ENCODE measurements at places on chromosomes 7 and 10.

- no peak for DNase-seq
These were observed 34.1 kb downstream of the PTPRE start for GRCh38 chr10:127940866-127941640.

GRCh38 chr7:103632972-103633371 is 187.0 kb upstream of the SLC26A5 start:
- DNase-seq = no peak

- no peak for DNase-seq
These were observed 322.3 kb upstream of the NFE2L3 start for GRCh38 chr7:25829663-25830062.

- no peak for DNase-seq
These were observed 18.4 kb upstream of the CALN1 start for GRCh38 chr7:72430531-72430930.

DNA sequence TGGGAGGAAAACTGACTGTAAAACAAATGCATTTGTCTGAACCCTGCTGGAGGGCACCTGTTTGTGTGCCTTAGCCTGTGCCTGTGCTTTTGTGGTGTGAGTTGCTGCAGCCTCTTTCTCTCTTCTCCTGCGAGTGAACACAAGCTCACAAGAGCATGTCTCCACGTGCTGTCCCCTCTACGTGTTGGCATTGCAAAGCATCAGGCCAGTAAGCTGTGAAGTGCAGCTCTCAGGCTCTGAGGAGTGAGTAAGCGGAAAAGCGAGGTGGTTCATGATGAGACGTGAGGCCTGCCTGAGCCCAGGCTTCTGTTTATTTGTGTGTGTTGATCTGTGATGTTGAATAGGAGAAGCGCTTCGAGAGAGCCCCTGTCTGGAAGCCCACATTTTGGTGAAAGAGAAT is 85.6 kb upstream of the PDCD4 start:
- DNase-seq = no peak

- DNase-seq = no peak
These were observed 577.5 kb downstream of the GRID1 start for GRCh38 chr10:85789125-85789524.

DNA sequence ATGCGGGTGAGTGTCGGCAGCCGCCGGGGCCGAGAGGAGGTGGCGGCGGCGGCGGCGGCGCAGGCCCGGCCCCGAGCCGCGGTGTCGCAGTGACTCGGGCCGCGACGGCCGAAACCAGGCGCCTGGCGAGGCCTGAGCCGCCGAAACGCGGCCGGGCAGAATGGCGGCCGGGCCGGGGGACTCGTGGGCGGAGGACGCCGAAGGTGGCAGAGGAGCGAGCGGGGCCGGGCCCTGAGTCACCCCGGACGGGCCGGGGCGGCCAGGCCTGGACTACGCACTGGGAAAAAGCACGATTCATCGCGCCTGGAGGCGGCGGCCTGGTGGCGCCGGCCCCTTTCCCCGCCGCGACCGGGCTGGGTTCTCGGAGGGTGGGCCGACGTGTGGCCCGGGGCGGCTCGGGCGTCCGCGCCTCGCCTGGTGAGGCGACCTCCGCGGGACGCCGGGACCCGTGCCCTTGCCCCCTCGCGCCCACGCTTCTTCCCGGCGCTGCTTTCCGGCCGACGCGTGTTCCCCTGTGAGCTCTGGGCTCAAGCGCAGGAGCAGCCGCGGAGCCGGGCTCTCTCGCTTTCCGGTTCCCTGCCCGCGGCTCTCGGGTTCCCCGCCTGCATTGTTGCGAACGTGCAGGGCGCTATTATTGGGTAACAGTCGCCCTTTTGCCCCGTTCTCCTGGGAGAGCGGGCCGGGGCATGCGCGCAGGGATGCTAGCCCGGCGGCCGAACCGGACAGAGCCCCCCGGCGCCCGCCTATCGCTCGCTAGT is 500 bp downstream of the CUL1 start:
- DNase-seq = no peak

- DNase-seq = no peak
These were observed 67.1 kb downstream of the TMEM130 start for GRCh38 chr7:98802781-98803110.

DNA sequence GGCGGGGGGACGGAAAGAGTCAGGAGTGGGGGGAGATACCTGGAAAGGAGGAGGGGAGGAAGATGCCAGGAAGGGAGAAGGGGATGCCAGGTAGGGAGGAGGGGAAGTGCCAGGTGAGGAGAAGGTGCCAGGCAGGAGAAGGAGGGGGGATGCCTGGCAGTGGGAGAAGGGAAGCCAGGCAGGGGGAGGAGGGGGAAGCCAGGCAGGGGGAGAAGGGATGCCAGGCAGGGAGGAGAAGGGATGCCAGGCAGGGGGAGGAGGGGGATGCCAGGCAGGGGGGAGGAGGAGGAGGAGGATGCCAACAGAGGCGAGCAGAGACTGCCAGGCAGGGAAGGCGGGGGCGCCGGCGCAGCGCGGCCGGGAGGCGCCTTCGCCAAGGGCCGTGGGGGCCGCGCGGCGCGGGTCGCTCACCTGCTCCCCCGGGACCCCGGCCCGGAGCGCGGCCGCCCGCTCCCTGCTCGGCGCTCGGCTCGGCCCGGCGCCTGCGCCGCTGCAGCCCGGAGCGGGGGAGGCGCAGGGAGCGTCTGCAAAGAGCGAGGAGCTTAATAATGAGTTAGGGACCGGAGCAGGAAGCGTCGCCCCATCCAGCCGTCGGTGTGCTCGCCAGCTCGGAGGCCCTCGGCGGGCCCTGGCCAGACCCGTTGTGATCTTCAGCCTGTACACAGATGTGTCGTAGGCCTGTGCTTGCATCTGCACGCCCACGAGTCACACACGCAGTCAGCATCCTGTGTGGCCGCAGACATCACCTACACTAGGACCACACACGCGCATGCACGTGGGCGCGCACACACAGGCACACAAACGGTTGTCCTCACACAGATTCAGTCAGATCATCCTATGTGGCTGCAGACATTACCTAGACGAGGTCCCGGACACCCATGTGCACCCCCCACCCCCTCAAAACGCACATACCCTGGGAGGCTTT is 28.4 kb upstream of the SMARCD3 start:
- DNase-seq = no peak

DNA sequence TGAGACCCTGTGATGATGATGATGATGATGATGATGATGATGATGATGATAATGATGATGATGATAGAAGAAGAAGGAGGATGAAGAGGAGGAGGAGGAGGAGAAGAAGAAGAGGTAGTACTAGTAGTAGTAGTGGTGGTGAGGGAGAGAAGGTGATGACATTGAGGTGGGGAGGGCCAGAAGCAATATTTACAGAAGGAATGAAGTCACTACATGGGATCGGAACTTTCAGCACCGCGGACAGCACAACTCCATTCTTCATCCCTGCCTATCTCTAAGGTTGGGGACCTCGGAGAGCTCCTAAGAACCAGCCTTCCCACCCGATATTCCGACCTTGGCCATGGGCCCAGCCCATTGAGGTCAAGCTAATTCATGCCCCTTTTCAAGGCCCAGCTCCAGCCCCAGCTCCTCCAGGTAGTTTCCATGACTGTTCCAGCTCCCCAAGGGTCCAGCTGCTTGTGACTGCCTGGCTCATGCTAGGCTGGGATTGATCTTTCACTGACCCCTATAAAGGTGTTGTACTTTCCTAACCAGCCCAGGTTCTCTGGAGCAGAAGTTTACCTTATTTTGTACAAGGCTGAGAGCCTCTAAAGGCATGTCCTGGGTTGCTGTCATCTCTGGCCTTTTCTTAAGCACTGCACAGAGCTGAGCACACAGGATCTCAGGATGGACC is 10.3 kb downstream of the CRHR2 start:
- DNase-seq = peak; percentile 22

GRCh38 chr7:23467806-23468525 is 2.3 kb downstream of the IGF2BP3 start:
- DNase-seq = no peak

DNA sequence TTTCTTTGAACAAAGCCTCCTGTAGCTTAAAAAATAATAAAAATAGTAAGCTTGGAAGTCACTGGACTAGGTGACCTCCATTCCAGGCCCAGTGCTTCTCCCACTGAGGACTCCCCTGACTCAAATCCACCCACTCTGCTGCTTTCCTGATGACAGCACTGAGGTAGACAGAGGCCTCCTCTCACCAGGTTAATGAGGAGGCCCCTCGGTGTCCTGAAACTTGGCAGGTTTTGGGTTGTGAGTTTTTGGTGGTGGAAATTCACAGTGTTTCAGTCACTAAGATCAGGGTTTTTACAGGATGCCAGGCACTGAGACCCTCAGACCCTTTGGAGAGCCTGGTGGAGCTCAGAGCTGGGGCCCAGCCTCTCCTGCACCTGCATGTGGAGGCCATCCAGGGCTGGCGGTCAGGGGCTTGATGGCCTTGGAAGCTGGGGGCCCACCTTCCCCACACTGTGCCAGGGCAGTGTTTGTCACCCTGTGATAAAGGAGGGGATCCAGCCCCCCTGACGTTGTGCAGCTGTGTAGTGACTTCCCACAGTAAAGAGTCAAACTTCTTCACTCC is 19.1 kb downstream of the TSPAN14 start:
- no peak for DNase-seq

- DNase-seq = no peak
These were observed 1288.5 kb upstream of the AUTS2 start for GRCh38 chr7:68309806-68310205.
